ENCODE measurements at places on chromosomes 3 and 15.

GRCh38 chr3:47082519-47082918, 81.4 kb downstream of the SETD2 start:
- H3K4me3 ChIP-seq, result no peak overlapping the region
- peaks cover 14% of the 10 kb centered on the region for H3K4me1 ChIP-seq
- peak overlapping the region; percentile 79 for H3K27ac ChIP-seq

DNA sequence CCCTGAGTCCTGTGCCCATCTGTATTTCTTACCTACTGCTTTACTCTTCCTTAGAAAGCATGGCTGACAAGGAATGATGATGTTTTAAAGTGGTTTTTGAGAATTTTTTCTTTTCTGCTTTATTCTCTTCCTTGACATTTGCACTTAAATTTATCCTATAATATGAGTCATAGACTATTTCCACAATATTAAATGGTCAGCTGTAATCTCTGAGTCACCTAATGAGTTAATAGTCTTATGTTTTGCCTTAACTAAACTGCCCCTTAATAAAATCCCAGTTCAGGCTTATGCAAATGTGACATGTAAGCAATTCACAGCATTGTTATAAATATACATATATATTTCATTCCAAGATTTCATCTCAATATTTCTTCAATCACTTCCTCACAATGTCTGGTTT, 23.8 kb downstream of the MEIS2 start:
- H3K4me1 ChIP-seq, result no peaks in the 10 kb centered on the region
- no peak overlapping the region for H3K4me3 ChIP-seq
- H3K36me3 ChIP-seq, result no peaks in the 10 kb centered on the region
- DNase-seq, result no peak
- H3K27ac ChIP-seq, result no peak overlapping the region
- peaks cover 4% of the 10 kb centered on the region for H3K27me3 ChIP-seq

DNA sequence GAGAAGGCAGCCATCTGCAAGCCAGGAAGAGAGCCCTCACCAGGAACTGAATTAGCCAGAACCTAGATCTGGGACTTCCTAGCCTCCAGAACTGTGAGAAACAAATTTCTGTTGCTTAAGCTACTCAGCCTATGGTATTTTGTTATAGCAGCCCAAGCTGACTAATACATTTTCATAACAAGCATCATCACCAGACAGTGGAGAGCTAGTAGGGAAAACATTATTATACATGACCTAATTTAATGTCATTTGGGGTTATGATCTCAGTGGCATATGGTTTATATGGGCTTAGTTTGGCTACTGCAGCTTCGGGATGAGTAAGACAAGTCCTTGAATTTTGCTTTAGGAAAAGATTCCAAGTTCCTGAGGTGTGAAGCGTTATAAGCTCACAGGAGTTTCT, 35.6 kb downstream of the LNP1 start:
- no peak overlapping the region for H3K27ac ChIP-seq

GRCh38 chr3:18483226-18483625, 58.1 kb upstream of the SATB1 start:
- no peak for DNase-seq
- H3K27me3 ChIP-seq, result peaks cover 3% of the 10 kb centered on the region
- no peak overlapping the region for H3K27ac ChIP-seq
- H3K36me3 ChIP-seq, result no peaks in the 10 kb centered on the region

GRCh38 chr3:42728668-42729364, 26.2 kb upstream of the HHATL start:
- H3K27ac ChIP-seq, result no peak overlapping the region
- H3K4me3 ChIP-seq, result no peak overlapping the region
- no peaks in the 10 kb centered on the region for H3K4me1 ChIP-seq
- H3K36me3 ChIP-seq, result no peaks in the 10 kb centered on the region

- no peaks in the 10 kb centered on the region for H3K27me3 ChIP-seq
- no peaks in the 10 kb centered on the region for H3K36me3 ChIP-seq
- no peak overlapping the region for H3K4me3 ChIP-seq
- H3K27ac ChIP-seq, result no peak overlapping the region
- no peaks in the 10 kb centered on the region for H3K4me1 ChIP-seq
- no peak for DNase-seq
These were observed 127.1 kb upstream of the GRM7 start for GRCh38 chr3:6733699-6734394.

GRCh38 chr3:63687278-63688225, 35.1 kb downstream of the SNTN start:
- H3K27ac ChIP-seq, result no peak overlapping the region
- H3K36me3 ChIP-seq, result no peaks in the 10 kb centered on the region
- H3K4me3 ChIP-seq, result no peak overlapping the region
- peaks cover 7% of the 10 kb centered on the region for H3K27me3 ChIP-seq
- no peak for DNase-seq

DNA sequence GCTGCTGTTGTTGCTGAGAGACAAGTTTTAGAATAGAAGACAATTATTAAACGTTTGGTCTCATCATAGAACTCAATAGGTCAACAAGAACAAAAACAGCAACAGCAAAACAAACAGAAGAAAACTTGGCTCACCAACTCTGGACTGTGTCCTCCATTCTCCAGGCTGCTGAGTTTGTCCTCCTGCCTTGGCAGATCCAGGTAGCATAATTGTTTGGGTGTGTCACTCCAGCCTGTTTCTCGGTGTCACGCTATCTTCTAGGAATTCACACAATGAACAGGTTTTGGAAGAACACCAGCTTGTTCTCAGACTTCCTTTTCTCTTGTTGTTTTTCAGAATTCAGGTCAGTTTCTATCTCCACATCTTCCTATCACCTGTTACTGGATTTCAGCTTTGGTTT, 34.7 kb downstream of the ARRDC4 start:
- DNase-seq, result no peak
- H3K27me3 ChIP-seq, result peaks cover 2% of the 10 kb centered on the region
- H3K27ac ChIP-seq, result no peak overlapping the region
- H3K4me1 ChIP-seq, result peaks cover 4% of the 10 kb centered on the region
- no peaks in the 10 kb centered on the region for H3K36me3 ChIP-seq

GRCh38 chr3:128727059-128727458, 1.1 kb downstream of the RAB7A start:
- DNase-seq, result no peak
- H3K4me3 ChIP-seq, result peak overlapping the region; percentile 96
- H3K27ac ChIP-seq, result peak overlapping the region; percentile 96
- H3K4me1 ChIP-seq, result peaks cover 43% of the 10 kb centered on the region

DNA sequence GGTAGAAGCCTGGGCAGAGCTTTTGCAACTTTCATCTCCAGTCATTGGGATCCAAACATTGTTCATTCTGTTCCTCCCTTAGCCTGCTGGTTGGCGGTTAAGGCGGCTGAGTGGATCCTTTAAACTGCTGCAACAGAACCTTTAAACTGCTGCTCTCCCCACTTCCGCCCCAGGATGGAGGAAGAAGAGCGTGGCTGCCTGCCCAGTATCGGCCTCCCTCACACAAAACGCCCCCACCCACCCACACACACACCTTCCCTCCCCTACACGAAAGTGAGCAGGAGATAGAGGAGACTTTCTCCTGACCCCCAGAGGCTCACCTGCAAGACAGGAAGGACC, 460 bp upstream of the ZMAT3 start:
- H3K36me3 ChIP-seq, result peaks cover 3% of the 10 kb centered on the region
- DNase-seq, result no peak
- peak overlapping the region; percentile 92 for H3K4me3 ChIP-seq

DNA sequence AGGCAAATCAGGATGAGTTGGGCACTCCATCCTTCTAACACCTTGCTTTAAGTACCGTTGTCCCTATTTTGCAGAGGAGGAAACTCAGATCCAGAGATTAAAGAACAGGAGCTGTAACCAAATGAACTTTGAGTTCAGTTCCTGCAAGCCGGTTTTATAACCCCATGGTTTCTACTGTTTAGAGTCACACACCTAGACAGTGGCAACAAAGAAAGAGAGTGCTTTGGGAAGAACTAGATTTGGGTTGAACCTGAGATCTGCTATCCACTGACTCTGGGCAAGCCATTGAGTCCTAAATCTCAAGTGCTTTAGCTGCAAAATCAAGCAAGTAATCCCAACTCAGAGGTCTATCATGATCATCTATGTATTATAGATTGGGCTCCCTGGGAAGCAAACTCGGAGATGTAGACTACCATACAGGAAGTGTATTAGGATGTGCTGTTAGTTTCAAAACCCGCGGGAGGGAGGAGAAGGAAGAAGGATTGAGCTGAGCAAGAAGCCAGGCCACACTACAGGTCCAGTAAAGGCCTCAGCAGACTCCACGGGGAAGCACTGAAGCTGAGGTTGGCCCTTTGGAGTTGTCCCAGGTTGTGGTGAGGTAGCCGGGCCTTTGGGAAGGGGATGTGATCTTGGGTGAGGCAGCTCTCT, 42.2 kb downstream of the SRGAP3 start:
- peaks cover 4% of the 10 kb centered on the region for H3K4me1 ChIP-seq
- H3K36me3 ChIP-seq, result no peaks in the 10 kb centered on the region
- DNase-seq, result no peak
- no peak overlapping the region for H3K4me3 ChIP-seq

GRCh38 chr3:149813367-149814281, 609 bp downstream of the RNF13 start:
- peaks cover 3% of the 10 kb centered on the region for H3K36me3 ChIP-seq
- H3K4me1 ChIP-seq, result peaks cover 40% of the 10 kb centered on the region
- H3K27me3 ChIP-seq, result no peaks in the 10 kb centered on the region
- DNase-seq, result peak; percentile 16
- H3K4me3 ChIP-seq, result peak overlapping the region; percentile 100

- no peaks in the 10 kb centered on the region for H3K4me1 ChIP-seq
- H3K36me3 ChIP-seq, result peaks cover 4% of the 10 kb centered on the region
- no peak overlapping the region for H3K27ac ChIP-seq
These were observed 64.6 kb downstream of the RPN1 start for GRCh38 chr3:128585974-128586373.

- H3K27ac ChIP-seq, result no peak overlapping the region
- H3K27me3 ChIP-seq, result no peaks in the 10 kb centered on the region
- H3K4me1 ChIP-seq, result no peaks in the 10 kb centered on the region
These were observed 338.6 kb downstream of the NSUN3 start for GRCh38 chr3:94401466-94401865.

- DNase-seq, result no peak
- no peaks in the 10 kb centered on the region for H3K27me3 ChIP-seq
- no peak overlapping the region for H3K4me3 ChIP-seq
- no peak overlapping the region for H3K27ac ChIP-seq
- no peaks in the 10 kb centered on the region for H3K36me3 ChIP-seq
- H3K4me1 ChIP-seq, result no peaks in the 10 kb centered on the region
These were observed 14.8 kb upstream of the TMPRSS7 start for GRCh38 chr3:112019716-112020115.

- no peak for DNase-seq
- no peaks in the 10 kb centered on the region for H3K4me1 ChIP-seq
- H3K27me3 ChIP-seq, result no peaks in the 10 kb centered on the region
- no peaks in the 10 kb centered on the region for H3K36me3 ChIP-seq
- H3K4me3 ChIP-seq, result no peak overlapping the region
These were observed 1092.2 kb upstream of the CFAP20DC start for GRCh38 chr3:60142009-60142408.

GRCh38 chr3:64717872-64718613, 30.2 kb upstream of the ADAMTS9 start:
- no peaks in the 10 kb centered on the region for H3K4me1 ChIP-seq
- H3K4me3 ChIP-seq, result no peak overlapping the region
- DNase-seq, result no peak
- H3K27me3 ChIP-seq, result no peaks in the 10 kb centered on the region
- H3K36me3 ChIP-seq, result no peaks in the 10 kb centered on the region

DNA sequence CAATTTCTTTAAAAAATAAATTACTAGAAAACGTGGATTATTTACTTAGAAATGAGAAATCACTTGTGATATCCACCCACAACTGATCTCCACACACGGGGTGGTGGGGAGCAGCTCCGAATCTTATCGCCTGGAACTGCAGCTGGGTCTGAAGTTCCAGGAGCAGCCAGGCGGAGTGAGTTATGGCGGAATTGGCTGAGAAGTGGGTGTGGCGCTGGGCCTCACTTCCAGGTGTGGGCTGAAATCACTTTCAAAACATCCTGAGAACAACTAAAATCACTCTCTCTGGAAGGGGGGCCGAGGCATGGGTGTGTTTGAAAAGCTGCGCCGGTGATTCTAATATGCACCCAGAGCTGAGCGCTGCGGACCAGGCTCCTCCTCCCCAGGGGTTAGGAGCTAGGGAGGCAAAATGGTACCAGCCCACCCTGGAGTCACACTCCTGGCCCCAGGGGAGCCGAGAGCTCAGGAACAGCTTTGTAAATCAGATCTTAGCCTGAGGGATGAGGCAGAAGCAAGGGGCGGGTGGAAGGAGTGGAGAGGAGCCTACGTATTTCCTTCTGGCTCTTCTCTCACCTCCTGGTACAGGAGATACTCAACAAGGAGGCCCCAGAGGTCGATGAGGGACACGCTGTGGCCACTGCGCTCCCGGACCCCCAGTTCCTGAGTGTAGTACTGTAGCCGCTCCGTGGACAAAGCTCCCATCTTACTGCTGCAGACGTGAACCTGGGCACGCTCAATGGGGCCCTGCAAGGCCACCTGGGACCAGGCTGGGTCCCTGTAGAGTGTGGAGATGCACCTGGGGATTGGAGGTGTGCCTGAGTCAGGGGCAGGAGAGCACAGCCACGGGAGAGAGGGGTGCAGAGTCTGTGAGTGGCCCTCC, 9.6 kb downstream of the PLA2G4F start:
- DNase-seq, result no peak
- no peaks in the 10 kb centered on the region for H3K36me3 ChIP-seq
- no peak overlapping the region for H3K4me3 ChIP-seq
- H3K27me3 ChIP-seq, result peaks cover 10% of the 10 kb centered on the region
